ENCODE measurements at places on chromosomes 1 and 21.

- DNase-seq = no peak
These were observed 151.9 kb upstream of the COL6A1 start for GRCh38 chr21:45829668-45830067.

DNA sequence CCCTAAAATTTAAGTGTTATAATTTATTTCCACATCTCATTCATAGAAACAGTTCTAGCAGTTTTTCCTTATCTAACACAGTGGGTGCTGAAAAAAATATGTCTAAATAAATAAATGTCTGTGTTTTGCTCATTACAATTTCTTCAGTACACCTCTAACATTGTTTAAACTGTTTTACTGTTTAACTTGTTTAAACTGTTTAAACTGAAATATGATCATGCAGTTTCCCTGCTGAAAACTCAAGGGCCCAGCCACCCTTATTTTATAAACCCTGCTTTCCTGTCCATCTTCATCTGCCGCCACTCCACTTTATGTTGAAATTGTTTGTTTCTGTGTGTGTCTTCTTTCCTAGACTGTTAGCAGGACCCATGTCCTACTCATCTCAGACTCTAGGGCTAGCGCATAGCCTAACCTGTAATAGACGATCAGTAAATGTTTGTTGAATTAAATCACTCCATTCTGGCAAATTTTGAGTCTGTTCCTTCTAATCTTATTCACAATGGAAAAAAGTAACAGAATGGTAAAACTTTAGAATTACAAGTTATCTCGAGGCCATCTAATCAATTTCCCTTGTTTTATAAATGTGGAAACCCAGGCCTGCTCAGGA is 9.4 kb upstream of the PIK3C2B start:
- no peak for DNase-seq

GRCh38 chr1:17007121-17007520 is 4.6 kb downstream of the ATP13A2 start:
- no peak for DNase-seq

DNA sequence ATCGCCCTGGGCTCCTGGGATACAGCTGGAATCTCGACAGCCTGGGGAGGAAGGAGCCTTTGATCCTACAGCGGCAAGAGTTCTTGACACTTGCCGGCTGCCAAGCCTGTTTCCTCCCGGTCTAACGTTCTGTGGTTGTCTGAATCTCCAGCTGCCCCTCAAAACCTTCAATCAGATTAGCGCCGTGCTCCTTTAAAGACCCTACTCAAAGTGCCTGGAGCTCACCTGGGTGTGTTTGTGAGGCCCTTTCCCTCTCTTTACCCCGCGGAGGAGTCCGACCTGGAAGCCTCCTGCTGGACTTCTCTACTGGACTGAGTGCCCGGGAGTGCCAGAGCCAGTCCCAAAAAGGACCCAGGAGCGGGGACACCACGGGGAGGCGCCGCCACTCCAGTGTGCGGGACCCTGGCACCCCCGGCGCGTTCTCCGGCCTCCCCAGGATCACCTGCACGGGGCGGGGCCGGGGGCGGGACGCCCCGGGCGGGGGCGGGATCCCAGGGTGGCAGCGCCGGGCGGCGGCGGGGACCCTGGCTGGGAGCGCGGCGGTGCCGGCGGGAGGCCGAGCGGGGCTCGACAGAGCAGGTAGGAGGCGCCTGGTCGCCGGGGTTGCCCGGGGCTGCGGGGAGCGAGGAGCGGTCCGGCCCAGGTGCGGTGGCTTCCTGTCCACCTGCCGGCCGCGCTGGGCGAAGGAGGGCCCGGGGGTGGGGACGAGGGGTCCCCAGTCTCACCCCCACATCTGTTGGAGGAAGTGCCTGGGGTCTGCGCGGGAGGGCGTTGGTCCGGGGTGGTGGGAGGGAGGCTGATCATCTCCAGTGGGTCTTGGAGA is at the start of gene NCMAP:
Gene NCMAP (plus strand): TSS at position 497 of the 823 bp plus-strand sequence. CDS start 39,344 bp downstream, outside the sequence.
- peak; percentile 10 for DNase-seq

GRCh38 chr1:14660801-14661200 is 62.3 kb downstream of the KAZN start:
- no peak for DNase-seq

GRCh38 chr1:51072043-51072439 is 30.0 kb upstream of the C1orf185 start:
- no peak for DNase-seq

DNA sequence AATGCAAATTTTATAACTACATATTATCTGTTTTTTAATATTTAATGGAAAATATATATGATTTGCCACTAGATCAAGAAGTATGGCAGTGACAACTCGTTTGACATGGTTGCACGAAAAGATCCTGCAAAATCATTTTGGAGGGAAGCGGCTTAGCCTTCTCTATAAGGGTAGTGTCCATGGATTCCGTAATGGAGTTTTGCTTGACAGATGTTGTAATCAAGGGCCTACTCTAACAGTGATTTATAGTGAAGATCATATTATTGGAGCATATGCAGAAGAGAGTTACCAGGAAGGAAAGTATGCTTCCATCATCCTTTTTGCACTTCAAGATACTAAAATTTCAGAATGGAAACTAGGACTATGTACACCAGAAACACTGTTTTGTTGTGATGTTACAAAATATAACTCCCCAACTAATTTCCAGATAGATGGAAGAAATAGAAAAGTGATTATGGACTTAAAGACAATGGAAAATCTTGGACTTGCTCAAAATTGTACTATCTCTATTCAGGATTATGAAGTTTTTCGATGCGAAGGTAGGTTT is 556 bp downstream of the IFI44 start:
- no peak for DNase-seq

DNA sequence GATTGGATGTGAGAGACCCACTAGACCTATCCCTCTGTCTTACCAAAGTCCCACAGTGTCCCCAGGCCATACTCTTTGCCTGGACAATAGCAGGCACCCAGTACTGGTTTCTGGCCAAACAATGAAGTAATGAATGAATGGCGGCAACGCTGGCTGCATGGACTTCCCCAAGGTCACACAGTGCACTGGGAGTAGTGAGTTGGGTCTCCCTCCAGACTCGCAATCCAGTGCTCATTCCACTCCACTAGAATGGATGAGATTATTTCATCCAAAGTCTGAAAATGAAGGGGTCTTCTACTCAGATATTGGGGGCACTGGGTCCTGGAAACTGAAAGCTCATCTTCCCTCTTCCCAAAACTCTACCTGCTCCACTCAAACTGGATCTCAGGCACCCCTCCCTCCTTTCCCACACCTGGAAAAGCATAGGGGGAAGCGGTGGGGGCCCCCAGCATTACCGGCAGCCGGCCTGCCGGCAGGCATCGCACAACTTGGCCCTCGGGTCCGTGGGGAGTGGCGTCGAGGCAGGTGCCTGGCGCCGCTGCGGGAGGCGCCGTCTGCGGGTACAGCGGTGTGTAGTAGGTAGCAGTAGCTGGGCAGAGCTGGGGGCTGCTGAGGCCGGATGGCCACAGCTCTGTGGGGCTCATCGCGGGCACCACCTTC is 816 bp downstream of the E2F2 start:
- no peak for DNase-seq

DNA sequence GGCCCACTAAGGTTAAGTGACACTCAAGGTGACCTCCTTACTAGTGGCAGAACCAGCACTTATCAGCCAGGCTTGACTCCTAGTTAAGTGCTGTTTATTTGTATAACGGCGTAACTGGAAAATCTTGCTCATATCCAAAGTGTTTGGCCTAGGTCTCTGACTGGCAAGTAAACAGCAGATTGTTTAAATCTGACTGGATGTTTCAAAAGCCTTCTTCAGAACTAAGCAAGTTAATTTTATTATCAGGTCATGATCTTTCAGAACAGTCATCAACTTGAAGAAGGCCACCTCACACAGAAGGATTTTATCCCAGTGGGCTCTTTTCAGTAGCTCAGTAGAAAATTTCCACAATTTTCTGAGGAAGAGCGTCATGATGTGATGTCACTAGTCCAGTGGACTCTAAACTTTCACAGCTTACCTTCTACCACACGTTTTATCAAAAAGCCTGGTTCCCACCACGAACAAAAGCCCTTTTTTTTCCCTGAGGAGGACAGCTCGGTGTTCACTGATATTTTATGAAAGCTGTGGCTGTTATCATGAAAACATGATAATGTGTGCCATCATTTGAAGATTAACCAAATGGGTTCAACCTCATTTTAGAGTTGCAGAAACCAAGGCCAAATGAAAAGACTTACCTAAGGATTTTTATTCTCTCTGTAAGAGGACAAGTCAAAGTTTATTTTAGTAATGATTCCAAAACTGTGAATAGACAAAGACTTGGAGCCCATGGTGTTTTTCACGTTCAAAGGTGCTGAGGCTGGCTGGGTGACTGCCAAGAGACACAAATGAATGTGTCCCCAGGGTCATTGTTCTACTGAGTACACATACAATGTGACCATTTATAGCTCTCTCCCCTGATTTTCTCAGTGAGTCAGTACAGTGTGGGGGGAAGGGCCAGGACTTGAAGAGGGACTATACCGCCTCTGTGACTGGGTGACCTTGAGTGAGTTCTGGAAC is 9.1 kb downstream of the SGIP1 start:
- DNase-seq = peak; percentile 91

DNA sequence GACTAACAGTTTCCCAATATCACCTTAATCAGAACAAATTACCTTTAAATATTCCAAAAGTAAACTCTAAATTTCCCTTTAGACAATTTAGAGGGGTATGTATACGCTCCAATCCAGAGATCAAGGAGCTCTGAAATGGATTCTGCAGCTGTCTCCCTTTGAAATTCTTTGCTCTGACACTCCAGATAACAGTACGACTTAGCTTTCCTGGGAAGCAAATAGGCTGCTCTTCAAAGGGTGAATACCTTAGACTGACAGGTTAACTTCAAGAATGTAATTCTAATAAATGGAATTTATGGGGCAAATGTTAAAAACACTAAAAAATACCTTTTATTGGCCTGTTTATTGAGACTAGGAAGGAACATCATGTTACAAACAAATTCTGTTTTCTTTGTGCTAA is 357.2 kb downstream of the USP25 start:
- no peak for DNase-seq

DNA sequence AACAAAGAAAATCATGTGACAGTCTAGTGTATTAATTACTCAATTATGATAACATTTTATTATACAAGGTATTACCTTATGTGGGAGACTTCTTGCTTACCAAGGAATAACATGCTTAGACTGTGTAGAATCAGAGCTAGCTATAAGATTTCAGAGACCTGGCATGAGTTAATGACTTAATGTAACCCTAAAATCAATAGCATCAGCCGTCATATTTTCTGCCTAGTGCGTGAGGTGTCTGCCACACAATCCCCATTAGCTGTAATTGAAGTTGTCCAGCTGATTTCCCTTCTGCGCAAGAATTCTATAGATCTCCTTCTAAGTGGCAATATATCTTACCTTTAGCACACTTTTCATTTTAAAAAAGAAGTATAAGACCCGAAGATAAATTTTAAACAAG is 28.8 kb downstream of the CHODL start:
- DNase-seq = no peak

GRCh38 chr1:85411567-85412305 is 53.2 kb downstream of the DDAH1 start:
- DNase-seq = no peak

GRCh38 chr1:31426249-31426922 is 13.4 kb downstream of the SERINC2 start:
- no peak for DNase-seq

GRCh38 chr1:226201029-226201593 is 14.6 kb upstream of the ACBD3 start:
- peak; percentile 13 for DNase-seq

GRCh38 chr1:220198186-220199005 is 73.9 kb downstream of the RAB3GAP2 start:
- DNase-seq = no peak

DNA sequence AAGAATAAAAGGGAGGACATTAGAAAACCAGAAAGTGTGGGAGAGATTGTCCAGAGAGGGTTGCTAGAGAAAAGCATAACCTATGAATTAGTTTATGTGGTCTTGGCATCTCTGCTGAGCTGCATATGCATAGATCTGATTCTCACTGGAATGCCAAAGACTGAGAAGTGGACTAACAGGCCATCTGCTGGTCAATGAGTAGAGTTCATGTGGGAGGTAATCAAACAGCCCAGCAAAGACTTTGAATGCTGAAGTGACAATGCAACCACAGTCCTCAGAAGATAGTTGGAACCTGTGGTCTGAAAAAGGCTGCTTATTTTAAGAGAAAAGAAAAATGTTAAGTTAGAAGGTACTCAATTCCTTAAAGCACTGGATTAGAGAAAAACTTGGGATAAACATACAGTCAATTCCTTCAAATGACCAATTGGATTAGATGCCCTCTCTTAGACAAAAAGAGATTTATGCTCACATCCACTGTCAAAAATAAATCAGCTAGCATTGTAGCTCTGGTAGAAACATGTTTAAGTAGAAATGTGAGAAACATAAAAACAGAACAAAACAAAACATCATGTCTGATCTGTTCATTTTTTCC is 382.8 kb downstream of the AMY1C start:
- DNase-seq = no peak

DNA sequence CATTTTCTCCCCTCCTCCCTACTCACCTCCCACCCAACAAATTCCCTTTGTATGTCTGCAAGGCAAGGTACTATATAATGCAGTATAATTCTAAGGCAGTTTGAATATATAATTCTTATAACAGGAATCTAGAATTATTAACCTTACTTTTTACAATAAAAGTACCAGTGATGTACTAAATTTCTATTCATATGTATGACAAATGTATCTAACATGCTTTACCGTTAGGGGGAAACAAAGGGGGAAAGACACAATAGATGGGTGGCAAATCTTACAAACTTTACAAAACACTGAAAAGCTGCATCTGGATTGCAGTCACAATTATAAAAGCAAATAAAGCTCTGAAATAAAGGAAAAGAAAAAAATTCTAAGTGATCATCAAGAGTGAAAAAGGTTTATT is 2.3 kb downstream of the PIK3R3 start:
- DNase-seq = no peak

- no peak for DNase-seq
These were observed 10.7 kb upstream of the SLAMF8 start for GRCh38 chr1:159815926-159816325.

- DNase-seq = no peak
These were observed 136.2 kb upstream of the RUNX3 start for GRCh38 chr1:25066256-25066655.

- DNase-seq = no peak
These were observed 1.9 kb downstream of the TTF2 start for GRCh38 chr1:117061986-117062415.

- no peak for DNase-seq
These were observed 138.9 kb upstream of the DMRTA2 start for GRCh38 chr1:50562106-50562505.

GRCh38 chr1:192821296-192821695 is 12.5 kb downstream of the RGS2 start:
- no peak for DNase-seq

GRCh38 chr1:183702813-183703198 is 49.7 kb upstream of the APOBEC4 start:
- no peak for DNase-seq

DNA sequence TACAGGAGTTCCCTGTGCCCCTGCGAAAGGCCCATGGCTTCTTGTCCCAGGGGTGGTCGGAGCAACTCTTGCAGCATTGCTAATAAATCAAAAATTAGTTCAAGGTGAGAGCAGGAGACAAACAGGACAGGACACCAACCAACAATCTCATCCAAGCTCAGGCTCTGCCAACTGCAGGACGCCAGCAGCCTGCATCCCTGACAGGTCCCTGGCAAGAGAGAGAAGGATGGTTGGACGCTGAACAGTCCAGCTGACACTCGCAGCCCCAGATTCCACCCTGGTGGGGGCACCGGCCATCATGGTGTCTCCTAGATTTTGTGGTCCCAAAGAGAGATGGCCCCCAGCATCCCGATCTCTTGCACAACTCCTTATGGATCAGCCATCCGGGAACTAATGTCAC is 142.1 kb upstream of the VAMP3 start:
- DNase-seq = no peak

GRCh38 chr1:62013264-62013663 is 181.4 kb upstream of the L1TD1 start:
- DNase-seq = no peak
